ENCODE measurements at places on chromosomes 7 and 10. TPM values are rescaled to one million over a fixed set of nuclear protein-coding genes. Genes with fewer than 3 reads are reported as not detected.

The TCF7L2 gene
- 21.8 TPM for total RNA-seq

The MMD2 gene
- not detected for total RNA-seq

The FAS gene
- total RNA-seq: 6.0 TPM

The ZNF722 gene
- total RNA-seq: not detected

The RADIL gene
- 2.5 TPM for total RNA-seq

Measured in endothelial cell of umbilical vein (primary cell).